ENCODE measurements at places on chromosomes 6 and 20.
A peak's percentile ranks its signal among the peaks of the same experiment; 100 is the strongest.

DNA sequence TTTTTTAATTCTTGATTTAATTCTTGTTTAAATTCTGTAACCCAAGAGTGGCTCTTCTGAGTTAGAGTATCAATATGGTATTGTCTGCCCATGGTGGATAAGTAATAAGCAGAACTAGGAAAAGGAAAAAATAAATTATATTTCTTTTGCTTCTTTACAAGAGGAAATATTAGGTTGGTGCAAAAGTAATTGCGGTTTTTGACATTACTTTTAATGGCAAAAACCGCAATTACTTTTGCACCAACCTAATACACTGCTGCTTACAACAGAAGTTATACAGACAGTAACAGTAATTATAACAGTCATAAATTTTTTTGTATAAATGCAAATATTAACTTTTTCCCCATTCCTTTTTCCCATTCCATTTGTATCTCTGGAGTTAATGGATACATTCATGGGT is 65.6 kb downstream of the HS3ST5 start:
- no peak for DNase-seq

- DNase-seq = peak; percentile 34
These were observed 586.3 kb downstream of the HTR1B start for GRCh38 chr6:76876922-76877553.

- no peak for DNase-seq
These were observed 9.0 kb downstream of the GMEB2 start for GRCh38 chr20:63617876-63618265.

DNA sequence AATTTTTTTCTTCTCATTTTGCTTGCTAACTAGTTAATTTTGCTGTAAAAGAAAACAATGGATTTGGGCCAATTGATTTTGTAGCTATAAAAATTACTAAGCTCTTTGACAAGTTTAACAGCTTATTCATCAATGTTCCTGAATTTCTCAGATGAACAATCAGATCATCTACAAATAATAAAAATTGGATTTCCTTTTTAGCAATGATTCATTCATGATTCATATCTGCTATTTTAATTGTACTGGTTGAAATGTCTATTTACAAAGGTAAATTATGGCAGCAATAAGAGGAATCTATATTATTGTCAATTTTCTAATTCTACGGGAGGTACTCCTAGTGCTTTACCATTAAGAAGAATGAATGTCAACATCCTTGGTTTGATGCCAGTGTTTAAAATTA is 178.8 kb upstream of the BTBD3 start:
- DNase-seq = no peak

DNA sequence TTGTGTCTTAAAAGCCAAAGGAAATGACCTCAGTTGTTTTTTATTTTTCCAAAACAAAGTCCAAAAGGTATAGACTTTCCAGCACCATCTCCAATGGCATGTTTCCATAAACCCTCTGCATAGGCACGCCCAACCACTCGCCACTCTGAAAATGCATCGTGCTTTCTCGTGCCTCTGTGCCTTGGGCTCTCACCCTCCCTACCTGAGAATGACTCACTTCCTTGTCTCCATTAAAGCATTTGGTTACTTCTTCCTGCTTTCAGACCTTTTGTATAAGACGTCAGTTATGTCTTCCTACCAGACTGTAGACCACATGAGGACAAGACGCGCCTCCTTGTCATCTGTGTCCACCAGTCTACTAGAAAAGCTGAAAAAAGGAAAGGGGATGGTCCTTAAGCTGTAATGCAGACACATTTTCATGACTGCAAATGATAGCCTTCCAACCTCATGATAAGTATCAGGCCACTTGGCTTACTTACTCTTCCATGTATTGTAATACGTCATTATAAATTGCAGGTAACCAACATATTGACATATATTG is 61.2 kb upstream of the CDYL start:
- DNase-seq = no peak

GRCh38 chr20:20977786-20978185 is 128.4 kb downstream of the LINC00237 start:
- no peak for DNase-seq

DNA sequence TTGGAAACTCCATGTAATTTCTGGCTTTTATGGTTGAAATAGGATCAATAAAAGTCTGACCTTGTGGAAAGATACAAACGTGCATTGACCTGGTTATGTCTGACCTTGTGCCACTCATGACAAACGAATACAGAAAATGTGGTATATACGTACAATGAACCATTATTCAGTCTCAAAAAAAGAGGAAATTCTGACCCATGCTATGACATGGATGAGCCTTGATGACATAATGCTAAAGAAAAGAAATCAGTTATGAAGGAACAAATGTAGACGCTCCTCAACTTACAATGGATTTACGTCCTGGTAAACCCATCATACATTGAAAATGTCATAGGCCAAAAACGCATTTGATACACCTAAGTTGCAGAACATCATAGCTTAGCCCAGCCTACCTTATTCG is 309.7 kb upstream of the SULF2 start:
- DNase-seq = no peak

DNA sequence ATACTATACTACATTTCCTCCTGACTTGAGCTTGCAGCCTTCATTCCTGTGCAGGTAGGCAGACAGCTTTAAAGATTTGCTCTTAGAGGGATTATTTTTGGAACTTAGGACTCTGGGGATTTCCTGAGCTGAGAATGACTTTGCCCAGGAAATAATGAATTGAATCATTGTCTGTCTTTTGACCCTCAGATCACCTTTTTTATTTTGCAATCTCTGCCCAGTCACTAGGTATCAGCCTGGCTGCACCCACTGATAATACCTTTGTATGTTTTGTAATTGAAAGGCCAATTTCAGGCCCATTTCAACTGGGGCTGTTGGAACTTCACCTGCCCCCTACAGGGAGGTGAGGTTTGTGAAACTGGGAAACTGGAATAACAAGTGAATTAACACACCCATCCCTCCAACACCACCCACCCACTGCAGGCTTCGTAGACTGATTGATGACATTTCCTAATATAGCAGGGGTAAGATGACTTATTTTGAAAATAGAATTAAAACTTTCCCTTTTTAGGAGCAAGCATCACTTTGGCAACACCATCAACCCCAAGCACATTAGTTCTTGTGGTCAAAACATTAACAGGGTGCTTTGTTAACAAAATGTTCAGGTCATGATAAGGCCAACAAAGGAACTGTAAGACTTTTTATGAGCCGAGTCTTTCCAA is 157.1 kb upstream of the CENPW start:
- DNase-seq = no peak

DNA sequence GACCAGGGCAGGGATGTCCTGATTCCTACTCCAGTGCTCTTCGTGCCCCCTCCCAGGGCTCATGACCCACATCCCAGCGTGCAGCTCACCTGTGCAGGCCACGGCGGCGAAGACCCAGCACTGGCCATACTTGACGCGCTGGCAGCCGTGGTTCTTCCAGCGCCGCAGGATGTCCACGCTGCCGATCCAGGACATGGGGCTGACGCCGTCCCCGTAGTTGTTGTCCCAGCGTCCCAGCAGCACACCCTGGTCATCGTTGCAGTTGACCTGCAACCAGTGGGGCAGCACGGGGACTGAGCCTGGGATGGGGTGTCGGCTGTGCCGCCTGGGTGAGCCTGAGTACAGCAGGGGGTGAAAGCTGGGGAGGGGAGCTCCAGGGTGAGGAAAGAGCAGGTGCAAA is 18.4 kb downstream of the TGM2 start:
- no peak for DNase-seq

DNA sequence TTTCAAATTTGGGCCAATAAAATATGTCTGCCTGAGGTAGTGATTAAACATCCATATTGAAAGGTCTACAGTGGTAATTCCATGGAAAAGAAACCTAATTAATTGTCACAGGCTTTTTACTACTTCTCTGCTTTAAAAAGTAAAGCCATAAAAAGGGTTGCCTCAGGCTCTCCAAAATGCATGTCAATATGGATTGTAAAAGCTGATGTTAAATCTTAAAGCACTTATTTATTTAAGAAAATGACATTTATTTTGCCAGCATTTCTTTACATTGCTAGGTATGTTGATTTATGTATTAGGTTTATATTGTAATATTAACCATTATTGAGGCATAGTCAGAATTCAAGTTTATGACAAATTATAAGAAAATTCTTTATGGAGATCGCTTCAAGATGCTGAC is 133.2 kb downstream of the OPN5 start:
- DNase-seq = no peak

- DNase-seq = no peak
These were observed 210.0 kb upstream of the SNX9 start for GRCh38 chr6:157613011-157613522.

DNA sequence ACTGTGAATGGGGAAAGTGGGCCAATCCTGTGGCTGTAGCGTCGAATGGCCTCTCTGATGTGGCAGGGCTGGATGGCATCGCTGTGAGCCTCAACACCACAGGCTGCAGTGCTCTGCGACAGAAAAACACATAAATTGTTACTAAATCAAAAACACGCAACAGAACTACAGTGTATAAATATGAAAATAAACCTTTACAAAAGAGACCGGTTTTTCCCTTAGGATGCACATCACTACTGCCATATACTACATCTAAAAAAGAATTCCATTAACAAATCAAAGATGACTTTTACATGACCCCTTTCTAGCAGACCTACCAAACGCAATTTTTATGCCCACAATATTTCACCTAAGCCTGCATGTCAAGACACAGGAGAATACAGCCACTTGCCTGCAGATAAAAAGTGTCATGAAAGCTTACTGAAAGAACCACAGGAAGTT is 395.5 kb upstream of the RUNX2 start:
- no peak for DNase-seq

GRCh38 chr6:11752360-11752759 is 26.2 kb downstream of the ADTRP start:
- DNase-seq = no peak

- no peak for DNase-seq
These were observed 107.4 kb upstream of the ASCC3 start for GRCh38 chr6:100988391-100988984.

- no peak for DNase-seq
These were observed 191.7 kb downstream of the RIMS1 start for GRCh38 chr6:72078096-72078495.

DNA sequence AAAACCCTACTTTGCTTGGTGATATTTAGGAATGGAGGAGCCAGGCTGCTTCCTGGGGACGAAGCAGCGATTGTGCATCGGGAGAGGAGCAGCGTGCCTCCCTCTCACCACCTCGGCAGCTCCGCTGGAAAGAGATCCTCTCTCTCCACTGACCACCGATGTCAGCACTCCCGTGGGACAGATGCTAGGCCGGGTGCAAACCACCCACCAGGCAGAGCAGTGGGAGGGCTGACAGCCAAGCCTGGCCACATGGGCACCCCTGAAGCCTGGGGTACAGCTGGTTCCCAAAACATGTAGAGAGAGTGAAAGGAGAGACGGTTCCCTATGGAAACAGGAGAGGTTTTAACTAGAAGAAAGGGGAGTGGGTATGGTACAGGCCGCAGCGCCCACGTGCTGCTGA is 220.0 kb downstream of the ANKRD60 start:
- no peak for DNase-seq

DNA sequence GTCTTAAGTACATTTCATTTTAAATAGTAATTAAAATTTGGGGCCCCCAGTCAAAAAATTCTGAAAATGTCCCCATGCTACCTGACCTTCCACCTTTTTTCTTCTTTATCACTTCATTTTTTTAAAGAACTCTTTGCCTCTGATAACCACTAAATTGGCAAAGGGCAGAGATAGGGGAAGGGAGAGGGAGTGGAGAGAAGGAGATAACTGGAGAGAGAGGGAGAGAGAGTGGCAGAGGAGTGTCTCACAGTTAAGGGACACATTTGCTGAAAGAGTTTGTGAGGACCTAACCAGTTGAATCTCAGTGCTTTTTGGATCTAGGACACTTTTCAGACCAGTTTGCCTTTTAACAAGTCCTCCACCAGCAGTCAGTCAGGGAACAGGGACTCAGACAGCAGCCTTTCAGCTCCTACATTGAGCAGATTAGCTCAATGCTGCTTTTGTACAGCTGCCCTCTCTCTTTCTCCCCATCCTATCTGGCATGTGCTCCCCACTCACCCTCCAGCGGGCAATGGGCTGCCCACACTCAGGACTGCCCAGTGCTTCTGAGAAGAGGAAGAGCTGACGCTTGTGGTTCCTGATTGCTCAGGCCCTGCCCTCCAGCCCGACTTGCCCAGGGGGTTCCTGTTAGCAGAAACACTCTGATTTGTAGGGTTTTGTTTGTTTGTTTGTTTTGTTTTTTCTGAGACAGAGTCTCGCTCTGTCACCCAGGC is 14.4 kb downstream of the ARMC2 start:
- no peak for DNase-seq

DNA sequence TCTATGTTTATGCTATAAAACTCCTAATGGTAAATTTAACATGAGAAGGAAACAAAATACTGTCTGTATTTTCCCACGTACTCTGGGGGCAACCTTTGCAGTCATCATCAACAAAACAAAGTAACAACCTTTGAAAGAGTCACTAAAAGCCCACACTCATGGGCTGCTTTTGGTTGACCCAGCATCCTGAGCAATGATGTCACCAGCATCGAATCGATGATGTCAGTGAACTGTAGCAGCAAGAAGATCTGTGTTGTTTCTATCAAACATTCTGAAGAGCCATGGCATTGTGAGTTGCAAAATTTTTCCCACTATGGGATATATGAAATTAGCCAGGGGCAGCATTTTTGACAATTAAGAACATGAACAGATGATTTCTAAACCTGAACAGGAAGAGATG is 300.1 kb downstream of the HIVEP2 start:
- no peak for DNase-seq

All from NCI-H2107 (cell line).